ENCODE measurements at places on chromosomes 1 and 21.

GRCh38 chr1:53643881-53644390, 95.0 kb downstream of the GLIS1 start:
- DNase-seq: no peak

DNA sequence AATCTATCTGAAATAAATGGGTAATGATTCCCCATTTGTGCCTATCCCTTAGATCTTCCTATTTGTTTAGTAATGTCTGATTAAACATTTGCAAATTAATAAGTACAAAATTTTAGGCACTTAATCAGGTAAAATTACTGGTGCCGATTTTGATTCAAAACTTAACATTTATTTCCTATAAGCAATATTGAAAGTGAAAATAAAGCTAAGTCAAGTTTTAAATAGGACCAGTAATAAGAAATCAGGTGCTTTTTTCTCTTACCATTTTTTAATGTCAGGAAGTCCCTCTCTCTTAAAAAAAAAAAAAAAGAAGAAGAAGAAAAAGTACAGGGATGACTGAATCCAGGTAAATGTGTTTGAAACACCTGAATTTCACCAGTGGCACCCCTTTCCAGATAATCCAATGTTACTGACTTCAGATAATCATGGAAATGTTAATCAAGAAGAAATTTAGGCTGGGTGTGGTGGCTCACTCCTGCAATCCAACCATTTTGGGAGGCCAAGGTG, 836 bp upstream of the GBP4 start:
- no peak for DNase-seq

DNA sequence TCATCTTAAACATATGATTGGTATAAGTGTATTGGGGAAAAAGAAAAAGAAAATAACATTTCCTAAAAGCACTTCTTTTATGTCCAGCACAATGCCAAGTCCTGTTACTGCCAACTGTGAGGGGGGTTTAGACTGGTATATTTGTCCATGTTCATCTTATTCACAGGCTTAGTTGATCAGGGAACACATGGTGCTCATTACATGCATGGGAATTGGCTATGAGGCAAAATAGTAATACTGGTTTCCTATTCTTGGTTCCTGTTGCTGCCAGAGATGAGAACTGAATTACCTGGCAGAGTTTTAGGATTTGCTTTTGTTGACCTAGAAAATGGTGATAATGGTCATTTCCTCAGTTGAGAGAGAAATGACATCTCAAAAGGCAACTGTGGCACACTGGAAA, 398.8 kb downstream of the DUSP10 start:
- DNase-seq: no peak

DNA sequence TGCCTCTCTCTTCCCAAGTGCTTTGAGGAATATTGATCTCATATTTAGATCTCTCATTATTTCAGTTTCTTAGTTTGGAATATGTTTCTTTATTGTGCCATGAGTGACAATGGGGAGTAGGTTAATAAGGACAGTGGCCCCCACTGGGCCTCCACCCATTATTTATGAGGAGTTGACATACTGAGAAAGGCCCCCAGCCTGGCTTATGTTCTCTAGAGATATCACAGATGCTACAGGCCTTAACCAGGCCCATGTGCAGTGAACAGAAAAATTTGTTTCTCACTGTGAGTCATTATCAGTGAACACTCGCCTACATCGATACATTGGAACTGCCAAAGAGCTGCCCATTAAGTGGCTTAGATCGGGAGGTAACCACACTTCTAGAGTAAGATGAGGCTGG, 35.7 kb upstream of the SYT6 start:
- no peak for DNase-seq

GRCh38 chr1:66532214-66532613, 1.7 kb upstream of the SGIP1 start:
- DNase-seq: no peak

All from stimulated activated CD8-positive, alpha-beta memory T cell treated with anti-CD3 and anti-CD28 coated beads, Interleukin-4, amount 100 ng/mL, for 24 hours (primary cell).